Stimulated activated CD8-positive, alpha-beta memory T cell treated with anti-CD3 and anti-CD28 coated beads, Interleukin-4, amount 100 ng/mL, for 4 hours (primary cell): ENCODE measurements at places on chromosomes 6 and 20.

GRCh38 chr6:45438849-45439406 is 61.2 kb upstream of the SUPT3H start:
- no peak for DNase-seq

DNA sequence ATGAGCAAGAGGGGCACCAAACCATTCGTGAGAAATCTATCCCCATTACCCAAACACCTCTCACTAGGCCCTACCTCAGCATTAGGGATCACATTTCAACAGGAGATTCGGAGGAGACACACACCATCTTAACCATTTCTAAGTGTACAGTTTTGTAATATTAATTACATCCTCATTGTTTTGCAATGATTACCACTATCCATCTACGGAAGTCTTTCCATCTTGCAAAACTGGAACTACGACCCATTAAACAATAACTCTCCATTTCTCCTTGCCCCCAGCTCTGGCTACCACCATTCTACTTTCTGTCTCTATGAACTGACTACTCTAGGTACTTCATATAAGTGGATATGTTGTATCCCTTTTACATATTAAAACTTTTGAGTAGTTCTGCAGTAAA is 20.1 kb downstream of the ACOT13 start:
- DNase-seq = no peak

DNA sequence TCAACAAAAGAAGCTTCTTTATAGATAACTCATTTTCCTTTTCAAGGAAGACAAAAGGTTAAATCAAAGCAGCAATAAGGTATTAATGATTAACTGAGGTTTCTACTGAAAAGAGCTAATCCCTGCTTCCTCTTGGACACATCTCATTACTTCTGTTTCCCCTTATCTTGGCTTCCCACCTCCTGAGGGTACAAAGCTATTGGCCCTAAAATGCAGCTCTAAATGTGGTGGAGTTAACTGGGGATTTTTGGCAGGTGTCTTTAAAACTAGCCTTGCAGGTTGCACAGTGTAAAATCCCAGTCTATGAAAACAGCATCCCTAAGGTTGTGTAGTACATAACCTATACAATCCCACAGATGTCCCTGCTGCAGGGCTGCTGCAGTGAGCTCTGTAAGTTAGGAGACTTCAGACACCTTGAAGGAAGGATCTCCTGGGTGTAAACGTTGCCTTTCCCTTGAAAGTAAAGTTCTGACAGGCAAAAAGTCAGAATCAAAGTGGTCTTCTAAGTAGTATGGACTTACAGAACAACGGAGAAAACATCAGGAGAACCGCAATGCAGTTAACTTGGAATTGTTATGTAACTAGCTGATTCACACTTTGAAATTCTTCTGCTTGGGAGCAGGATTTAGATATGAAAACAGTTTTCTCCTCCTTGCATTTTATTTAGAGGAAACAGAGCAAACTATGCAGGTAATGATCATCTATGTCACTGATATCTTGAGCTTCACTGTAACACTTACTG is 71.7 kb upstream of the TRAF3IP2 start:
- DNase-seq = no peak

DNA sequence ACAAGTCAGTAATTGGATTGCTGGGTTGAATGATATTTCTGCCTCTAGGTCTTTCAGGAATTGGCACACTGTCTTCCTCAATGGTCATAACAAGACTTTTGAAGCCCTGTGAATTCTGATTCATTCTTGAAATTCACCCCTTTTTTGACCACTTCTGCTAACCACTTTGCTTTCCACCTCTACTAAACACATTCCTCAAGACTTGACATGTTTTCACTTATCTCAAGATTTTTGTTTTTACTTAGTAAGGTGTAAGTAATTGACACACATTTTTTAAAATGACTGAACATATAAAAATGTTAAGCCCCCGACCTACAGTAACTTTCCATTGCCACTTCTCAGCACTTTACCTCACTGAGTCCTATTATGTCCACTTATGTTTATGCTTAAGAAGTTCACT is 239.1 kb downstream of the GRM1 start:
- DNase-seq = no peak

DNA sequence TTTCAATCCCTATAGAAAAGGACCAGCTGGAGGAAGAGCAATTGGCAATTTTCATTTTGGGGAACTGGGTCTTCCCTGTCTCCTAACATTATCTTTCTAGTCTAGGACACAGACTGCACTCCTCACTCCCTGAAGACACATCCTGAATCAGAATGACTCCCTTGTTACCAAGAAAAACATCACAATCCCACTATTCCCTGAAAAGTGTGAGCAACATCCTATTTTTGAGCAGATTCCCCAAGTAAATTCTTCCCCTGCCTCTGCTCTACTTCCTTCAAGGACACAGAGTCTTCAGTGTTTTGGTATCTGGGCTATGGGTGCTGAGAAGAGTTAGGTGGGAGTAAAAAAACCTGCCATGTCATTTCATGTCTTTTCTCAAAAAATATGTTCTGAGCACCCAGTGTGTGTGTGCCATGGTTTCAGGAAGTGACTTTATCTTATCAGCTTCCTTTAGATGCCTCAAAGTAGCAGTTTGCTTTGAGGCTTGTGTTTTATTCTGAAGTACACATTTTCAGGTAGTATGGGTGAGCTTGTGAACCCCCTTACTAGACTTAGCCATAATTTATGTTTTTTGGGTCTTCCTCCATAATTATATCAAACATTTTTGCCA is 12.4 kb downstream of the LAMA4 start:
- DNase-seq = no peak

DNA sequence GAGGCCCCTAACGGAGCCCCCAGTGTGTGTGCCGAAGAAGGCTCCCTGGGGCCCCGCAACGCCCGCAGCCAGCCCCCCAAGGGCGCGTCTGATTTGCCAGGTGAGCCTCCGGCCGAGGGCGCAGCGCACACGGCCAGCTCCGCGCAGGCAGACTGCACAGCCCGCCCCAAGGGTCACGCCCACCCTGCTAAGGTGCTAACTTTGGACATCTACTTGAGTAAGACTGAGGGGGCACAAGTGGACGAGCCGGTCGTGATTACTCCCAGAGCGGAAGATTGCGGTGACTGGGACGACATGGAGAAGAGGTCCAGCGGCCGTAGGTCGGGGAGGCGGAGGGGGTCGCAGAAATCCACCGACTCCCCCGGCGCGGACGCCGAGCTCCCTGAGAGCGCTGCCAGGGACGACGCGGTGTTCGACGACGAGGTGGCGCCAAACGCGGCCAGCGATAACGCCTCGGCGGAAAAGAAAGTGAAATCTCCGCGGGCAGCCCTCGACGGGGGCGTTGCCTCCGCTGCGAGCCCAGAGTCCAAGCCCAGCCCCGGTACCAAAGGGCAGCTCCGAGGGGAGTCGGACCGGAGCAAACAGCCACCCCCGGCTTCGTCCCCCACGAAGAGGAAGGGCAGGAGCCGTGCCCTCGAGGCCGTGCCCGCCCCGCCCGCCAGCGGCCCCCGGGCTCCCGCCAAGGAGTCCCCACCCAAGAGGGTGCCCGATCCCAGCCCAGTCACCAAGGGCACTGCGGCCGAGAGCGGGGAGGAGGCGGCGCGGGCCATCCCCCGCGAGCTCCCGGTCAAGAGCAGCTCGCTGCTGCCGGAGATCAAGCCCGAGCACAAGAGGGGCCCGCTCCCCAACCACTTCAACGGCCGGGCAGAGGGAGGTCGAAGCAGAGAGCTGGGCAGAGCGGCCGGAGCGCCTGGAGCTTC is 117.0 kb downstream of the RTN4IP1 start:
- peak; percentile 48 for DNase-seq

DNA sequence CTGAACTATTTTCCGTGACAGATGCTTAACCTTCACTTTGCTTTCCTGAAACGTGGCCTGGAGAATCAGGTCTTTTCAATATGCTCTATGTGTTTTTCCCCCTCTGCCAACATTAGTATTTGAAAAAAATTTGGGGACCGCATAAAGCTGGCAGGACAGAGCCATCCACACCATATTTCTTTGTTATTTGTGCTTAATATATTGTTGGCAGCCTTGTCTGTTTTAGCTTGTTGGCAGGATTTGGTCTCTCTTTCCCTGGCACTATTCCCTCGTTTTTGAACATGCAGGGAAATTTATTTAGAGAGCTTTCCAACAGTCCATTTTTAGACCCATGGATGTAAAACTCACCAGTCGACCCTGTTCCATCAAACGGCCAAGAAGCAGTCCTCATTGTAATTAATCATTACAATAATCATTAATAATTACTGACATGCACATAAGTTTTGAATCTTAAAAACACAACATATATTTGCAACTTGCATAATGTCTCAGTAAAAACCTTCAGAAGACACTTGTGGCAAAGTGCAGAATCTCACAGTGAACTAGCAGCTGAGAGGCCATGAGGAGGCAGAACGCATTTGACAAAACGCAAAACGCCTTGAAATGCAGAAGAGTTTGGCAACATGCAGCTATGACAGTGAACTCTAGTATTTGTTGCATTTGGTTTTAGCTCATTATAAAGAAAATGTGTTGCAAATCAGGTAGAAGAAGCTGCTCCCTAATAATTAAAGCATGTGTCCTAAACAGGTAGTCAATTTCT is 514.2 kb downstream of the C6orf118 start:
- no peak for DNase-seq

DNA sequence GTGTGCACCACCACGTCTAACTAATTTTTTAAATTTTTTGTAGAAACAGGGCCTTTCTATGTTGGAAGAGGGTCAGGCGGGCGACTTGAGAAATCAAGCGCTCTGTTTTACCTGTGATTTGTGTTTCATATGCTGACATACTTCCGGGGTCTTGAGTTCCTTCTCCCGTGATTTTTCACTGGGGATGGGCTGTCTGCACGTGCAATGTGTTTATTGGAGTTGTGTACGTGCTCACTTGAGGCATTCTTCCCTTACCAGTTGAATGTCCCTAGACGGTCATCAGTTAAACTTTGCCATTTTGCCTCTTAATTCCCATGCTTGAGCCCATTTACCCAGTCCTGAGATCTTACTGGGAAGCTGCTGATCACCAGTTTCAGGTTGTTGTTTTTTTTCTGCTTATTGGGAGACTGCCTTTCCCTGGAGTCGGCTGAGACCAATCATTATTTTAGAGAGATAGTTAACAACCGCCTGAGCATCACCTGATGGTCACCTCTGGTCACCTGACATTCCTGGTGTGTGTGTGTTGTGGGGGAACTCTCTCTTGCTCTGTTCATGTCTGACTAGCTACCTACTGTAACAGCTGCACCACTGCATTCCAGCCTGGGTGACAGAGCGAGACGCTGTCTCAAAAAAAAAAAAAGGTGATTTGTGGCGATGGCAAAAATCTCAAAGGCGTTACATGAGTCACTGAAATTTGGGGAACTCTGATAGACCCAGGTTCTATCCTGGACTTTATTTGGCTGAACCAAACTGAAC is 34.8 kb upstream of the NCOA3 start:
- no peak for DNase-seq

- no peak for DNase-seq
Observed at GRCh38 chr6:90227673-90228072, 69.0 kb downstream of the BACH2 start.

- no peak for DNase-seq
Observed at GRCh38 chr6:167696296-167696695, 130.4 kb upstream of the AFDN start.

- no peak for DNase-seq
Observed at GRCh38 chr6:34388421-34388820, 4.0 kb downstream of the NUDT3 start.

GRCh38 chr20:56621730-56622129 is 7.4 kb upstream of the TFAP2C start:
- DNase-seq = no peak

DNA sequence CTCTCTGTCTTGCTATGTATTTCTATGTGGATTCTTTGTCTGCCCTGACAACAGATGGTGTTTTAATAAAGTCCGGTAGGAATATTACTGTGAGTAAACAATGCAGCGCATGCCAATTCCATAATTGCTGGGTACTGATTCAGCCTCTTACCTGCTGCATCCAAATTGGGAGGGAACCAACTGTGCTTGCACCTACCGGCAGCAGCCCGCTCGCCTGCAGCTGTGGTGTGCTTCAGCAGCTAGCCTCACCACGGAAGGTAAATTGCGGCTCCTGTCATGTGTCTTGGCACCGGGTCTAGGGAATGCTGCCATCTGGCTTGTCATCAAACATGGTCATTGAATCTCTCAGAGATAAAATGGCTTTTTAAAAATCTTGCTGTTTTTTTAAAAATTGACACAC is 704.8 kb upstream of the SLC35B3 start:
- no peak for DNase-seq

DNA sequence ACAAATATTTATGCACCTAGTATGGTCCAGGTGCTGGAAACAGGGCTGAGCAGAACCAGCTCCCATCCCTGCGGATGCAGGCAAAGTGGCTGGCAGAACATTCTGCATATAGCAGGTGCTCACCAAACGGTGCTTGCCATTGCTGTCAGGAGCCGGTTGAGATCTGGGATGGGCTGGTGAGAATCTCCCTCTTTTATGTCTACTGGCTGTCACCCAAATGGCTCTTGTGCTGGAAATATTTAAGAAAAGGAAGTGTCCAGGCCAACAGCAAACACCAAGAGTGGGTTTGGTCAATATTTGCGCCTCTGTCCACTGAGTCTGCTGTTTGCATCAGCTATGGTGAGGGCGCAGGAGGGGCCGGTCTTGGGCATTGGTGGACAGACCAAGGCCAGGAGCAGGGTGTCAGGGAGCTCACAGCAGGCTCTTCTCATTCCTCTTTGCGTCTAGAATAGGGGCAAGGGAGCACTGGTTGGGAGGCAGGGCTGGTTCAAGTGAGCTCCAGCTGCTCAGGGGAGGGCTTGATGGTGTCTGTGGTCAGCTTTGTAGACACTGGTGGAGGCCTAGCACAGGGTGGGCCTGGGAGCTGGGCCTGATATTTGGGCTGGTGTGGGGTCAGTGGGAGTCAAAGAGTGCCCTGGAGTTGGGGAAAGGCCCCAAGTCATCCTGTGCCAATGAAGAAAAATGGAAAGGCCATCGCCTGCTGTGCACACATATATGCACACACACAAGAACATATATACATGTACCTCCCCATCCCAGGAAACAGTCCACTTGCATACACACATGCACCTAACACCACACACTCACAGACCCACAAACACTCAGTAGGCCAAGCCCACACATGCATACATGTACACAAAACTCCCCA is 1.4 kb upstream of the BPIFB2 start:
- DNase-seq = no peak

DNA sequence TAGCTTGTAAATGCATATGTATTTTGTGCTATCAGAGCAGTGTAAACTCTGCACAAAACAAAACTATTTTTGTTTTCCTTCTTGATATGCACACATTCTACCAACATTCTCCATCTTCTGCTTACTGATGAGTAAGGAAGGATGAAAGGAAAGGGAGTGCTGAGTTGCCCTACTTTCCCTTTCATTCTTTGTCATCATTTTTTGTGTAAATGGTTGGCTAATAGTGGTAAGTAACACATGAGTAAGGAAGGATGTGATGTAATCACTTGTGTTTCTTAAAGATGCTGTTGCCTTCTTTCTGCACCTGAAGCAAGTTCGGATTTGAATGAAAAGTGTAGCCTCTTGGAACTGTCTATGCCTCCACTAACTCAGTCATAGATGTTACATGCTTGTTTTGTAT is 4.6 kb upstream of the REV3L start:
- no peak for DNase-seq
